ENCODE measurements at places on chromosomes 5 and 9.
A peak's percentile ranks its signal among the peaks of the same experiment; 100 is the strongest.

GRCh38 chr5:94433397-94434163 lies 184.8 kb downstream of the KIAA0825 start:
- DNase-seq = peak; percentile 51

DNA sequence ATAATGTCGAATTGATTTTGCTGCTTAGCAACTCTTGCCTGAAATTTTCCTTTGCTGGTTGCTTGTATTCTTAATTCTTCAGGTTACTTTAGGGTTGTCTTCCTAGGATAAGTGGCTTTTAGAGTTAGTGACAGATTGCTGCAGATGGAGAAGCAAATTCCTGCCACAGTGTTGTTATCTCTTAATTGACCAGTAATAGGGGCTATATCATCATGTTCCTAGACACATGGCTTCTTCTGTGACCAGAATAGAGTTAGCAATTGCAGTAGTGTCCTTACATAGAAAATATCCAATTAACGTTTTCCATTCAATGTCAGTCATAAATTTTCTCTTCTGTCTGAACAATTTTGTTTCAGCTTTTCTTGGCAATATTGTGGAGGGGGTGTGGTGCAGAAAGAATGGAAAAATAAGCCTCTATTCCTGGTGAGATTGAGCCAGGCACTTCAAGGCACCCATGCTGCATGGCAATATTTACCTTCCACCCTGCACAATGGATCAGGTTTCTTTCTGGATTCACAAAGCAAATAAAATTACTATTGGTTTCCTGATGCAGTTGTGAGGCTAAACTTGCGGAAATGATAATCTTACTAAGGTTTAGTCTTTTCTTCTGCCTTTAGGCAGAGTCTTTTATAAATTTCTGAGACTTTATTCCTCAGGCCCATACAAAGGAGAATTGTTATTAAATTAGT lies 1481.5 kb downstream of the EFNA5 start:
- DNase-seq = no peak

DNA sequence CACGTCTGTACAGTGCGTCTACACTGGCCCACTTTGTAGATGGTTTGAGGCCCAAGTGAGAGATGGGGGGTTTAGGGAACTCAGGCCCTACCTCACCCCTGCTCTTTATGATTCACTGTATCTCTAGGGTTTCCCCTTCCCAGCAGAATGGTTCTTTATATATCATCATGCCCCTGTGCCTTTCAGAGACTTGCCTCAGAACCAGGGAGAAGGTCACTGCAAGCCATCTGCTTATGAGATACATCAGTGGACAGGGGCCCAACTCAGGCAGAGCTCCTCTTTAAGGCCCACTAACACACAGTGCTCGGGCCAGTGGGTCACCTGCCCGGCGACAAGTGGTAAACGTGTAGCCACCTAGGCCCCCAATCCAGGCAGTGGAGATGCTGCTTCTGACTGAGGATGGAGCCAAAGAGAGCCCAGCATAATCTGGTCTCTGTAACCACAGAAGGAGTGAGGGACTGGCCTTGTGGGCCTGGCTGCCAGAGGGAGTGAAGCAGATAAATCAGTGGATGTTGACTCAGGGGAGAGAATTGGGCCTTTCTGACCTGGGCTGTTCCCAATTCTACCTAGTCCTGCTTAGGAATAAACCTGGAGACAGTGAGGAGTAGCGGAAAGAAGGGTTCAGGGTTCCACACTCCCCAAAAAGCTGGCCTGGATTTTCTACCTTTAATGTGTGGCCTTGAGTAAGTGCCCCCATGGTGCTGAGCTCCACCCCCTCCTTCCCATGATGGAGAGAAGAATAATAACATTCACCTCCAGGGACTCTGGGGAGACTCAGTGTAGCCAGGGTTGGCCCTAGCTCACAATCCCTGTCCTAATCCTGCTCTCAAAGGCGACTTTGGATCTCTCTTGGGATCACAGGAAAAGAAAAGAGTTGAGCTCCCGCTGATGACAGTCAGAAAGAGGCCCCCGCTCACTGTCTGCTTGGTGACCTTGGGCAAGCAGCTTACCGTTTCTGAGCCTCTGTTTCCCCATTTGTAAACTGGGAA lies 2.8 kb upstream of the DUSP1 start:
- no peak for DNase-seq

GRCh38 chr5:158847772-158848171 lies 251.9 kb downstream of the EBF1 start:
- no peak for DNase-seq

Measured in common myeloid progenitor, CD34-positive (primary cell).